ENCODE measurements at places on chromosomes 1 and 21.

GRCh38 chr1:227155004-227155403 lies 163.3 kb downstream of the CDC42BPA start:
- no peak for DNase-seq

- DNase-seq: no peak
Observed at GRCh38 chr1:18440385-18441226, 40.1 kb upstream of the KLHDC7A start.

GRCh38 chr21:32203877-32204480 lies 74.9 kb downstream of the MIS18A start:
- no peak for DNase-seq

GRCh38 chr1:73862355-73862754 lies 335.6 kb downstream of the LRRIQ3 start:
- no peak for DNase-seq

- DNase-seq: no peak
Observed at GRCh38 chr1:154502066-154502743, at the start of the genes SHE and TDRD10. Gene SHE, minus strand, starts transcription at chr1:154502412. Its CDS starts 386 bp downstream, at chr1:154502026. Gene TDRD10, plus strand, starts transcription at chr1:154502219. Its CDS starts 4,685 bp downstream, at chr1:154506904.

DNA sequence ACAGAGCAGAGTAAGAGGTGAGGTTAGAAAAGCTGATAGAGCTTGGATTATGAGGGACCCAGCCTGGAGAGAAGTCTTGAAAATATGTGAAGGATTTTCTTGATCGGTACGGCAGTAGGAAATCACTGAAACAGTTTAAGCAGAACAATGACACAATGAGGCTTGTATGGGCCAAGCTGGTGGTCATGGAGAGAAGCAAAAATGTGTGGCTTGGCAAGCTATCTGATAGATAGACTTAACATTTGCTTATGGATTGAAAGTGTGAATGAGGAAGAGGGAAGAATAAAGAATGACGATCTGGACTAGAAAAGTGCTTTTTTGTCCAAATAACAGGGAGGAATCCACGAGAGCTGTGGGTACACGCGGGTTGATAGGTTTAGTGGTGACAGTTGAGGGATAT lies 15.4 kb upstream of the XPR1 start:
- DNase-seq: no peak

DNA sequence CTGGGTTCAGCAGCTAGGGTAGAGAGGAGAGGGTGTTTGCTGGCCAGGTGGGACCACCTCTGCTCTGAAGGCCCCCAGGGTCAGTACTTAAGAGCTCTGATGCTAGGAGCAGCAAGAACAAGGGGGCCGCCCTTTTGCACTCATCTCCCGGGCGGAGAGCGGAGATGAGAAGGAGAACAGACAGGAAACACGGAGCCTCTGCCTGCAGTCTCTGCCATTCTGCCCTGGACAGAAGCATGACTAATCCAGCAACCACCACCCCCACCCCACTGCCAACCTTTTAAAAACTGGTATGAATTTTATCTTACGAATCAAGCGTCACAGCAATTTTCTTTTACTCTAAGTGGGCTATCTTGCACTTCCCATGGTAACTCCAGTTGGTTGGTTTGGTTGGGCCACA lies 34.5 kb downstream of the PARP1 start:
- no peak for DNase-seq

DNA sequence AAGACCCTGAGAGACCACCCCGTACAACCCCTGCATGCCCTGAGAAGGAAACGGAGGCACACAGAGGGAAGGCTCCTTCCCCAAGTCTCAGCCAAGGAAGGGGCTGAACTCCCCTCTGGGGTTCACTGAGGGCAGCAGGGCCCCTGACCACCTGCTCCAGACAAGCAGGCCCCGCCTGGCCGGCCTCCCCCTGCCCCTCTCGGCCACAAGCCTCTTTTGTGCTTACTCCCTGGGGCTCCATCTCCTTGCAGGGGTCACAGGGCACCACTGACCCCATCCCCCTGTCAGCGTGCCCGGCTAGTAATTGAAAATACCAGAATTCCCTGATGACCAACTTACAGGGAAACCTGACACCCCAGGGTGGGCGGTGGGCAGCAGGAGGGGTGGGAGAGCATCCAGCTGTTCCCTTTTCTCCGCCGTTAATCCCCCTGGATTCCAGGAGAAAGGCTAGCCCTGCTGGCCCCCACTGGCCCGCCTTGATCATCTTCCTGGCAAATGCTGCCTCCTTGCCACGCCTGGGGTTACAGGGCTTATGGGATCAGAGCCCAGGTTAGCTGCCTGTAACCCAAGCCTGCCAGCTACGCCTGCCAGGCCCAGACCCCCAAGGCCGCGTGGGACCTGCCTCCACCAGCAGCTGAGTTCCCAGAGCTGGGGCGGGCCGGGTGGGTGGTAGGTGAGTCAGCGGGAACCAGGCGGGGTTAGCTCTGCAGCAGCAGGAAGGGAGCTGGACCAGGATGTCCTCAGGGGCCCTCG lies 96.1 kb downstream of the LACTBL1 start:
- no peak for DNase-seq

DNA sequence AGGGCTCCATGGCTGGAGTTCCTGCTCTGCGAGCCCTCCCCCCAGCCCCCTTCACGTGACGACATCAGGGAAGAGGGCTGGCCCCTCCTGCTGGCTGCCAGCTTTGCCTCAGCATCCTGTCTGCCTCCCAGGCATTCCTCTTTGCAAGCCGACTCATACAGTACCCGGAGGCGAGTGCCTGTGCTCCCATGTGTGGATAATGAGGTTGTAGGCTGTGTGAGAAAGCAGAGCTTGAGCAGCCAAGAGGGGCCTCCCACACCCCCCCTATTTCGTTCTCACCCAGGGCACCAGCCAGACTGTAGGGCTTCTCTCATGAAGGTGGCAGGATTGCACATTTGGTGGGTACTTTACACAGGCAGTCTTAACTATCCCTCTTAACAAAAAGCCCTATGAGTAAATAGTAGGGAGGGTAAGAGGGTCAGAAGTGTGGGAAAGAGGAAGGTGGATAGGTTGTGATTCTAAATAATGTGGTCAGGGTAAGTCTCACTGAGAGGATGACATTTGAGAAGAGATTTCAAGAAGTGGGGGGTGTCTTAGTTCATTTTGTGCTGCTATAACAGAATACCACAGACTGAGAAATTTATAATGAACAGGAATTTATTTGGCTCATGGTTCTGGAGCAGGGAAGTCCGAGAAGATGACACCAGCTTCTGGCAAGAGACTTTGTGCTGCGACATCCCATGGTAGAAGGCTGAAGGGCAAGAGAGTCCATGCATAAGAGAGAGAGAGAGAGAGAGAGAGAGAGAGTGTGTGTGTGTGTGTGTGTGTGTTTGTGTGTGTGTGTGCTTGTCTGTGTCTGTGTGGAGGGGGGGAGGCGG lies 113.5 kb downstream of the OMA1 start:
- no peak for DNase-seq

DNA sequence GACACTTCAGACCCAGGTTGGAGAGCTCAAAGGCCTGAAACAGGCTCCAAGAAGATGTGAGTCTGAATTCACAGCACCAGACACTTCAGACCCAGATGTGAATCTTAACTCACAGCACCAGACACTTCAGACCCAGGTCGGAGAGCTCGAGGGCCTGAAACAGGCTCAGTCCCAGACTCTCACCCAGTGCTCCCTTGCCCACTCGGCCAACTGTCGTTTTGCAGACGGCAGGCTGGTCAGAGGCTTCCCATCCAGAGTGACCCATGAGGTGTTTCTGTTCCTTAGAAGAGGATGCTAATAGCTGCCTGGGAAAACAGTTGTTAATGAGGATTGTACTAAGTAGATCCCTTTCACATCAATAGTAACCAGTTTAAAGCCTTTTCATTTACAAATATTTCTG lies 88.4 kb downstream of the ADARB1 start:
- DNase-seq: no peak

DNA sequence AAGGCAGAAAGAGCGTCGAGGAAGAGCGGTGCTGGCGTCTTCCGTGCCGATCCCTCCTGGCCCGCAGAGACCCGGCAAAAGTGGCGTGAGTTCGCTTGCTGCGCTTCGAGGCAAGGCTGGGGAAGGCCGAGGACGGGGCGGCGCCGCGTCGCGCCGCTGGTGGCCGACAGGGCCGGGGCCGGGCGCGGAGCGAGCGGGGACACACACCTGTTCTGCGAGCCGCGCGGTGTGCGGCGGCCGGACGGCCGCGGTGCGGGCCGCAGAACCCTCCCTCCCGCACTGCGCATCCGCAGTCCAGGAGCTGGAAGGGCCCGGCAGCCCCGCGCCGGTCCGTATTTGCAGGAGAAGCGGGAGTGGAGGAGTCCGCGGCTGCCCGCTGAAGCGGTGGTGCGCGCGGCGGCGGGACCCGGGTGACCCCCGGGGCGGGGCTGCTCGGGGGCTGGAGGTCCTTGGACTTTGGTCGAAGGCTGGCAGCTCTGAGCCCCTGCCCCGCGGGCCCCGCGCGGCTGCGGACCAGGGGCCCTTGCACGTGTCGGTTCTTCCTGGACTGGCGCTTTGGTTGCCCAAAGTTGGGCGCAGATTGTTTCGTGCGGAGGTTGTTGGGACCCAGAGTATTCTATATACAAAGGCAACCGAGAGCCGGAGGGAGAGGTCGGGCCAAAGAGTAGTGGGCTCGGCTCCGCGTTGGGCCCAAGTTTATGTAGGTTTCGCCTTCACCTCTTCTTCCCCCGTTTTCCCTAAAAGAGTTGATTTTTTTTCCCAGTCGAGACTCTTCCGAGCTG lies 2.6 kb downstream of the RNF220 start:
- no peak for DNase-seq

DNA sequence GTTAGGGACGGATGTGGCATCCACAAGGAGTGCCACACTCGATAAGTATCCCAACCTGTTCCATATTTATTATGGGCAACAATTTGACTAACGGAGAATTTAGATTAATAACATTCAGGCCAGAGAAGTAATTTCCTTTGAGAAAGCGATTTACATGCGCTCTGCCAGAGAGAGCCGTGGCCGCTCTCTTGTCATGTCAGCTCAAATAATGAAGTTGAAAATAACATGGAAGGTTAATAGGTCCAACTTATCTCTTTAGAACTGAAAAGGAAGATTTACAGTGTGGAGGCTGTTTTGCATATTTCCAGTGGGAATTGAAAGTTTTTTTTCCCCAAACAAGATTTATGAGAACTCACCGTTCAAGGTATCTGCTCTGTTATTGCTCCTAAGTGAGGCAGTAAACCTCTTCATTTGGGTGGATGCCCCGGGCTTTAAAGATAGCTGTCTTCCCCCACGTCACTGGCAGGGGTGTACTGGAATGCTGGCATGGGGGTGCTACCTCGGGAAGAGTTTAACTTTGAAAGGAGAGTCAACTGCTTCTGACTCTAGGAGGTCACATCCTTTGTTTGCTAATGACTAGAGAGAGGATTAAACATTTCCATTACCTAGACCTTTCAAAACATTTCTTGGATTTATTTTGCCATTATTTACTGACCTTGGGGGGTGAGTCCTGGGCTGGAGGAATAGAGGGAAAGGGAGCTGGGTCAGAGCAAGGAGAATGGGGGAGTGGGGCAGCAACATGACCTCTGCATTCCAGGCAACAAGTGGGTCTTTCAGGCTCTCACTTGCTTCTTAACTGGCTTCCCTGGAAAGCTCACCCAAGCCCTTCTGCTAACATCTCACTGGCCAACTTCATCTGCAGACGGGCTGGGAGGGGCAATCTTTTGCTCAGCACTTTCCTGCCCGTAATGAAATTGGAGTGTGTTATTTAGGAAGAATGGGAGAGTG lies 204.2 kb downstream of the CAMTA1 start:
- no peak for DNase-seq

GRCh38 chr1:33466159-33466558 lies 6.3 kb upstream of the ZSCAN20 start:
- no peak for DNase-seq

DNA sequence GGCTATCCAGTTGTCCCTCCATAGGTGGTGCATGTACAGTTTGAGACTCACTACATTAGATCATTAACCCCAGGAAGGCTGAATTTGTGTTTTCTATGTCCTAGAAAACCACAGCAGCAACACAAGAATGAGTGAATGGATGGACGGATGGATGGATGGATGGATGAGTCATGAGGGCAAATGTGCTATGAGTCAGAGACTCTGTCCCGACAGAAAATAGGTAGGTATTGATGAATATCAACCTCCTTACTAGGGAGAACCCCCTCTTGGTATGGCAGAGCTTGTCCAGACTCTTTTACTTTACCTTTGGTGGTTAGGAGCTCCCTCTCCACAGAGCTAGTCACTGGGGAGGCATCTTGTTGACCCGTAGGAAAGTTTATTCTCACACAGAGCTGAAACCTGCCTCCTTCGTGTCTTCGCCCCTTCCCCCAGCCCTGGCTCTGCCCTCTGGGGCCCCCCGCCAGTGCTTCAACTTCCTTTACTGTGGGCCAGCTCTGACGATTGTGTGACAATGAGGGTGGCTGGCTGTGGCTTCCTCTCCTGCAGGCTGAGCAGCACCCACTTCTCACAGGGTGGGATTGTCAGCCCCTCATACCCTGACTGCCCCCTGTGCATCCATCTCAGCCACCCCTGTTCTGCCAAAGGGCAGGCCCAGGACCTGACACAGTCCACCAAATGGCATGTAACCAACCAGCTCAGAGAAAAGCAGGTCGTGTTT lies 145.2 kb downstream of the FOXD2 start:
- DNase-seq: no peak

GRCh38 chr21:34844013-34844923 lies 175.5 kb downstream of the CLIC6 start:
- DNase-seq: no peak

GRCh38 chr1:244254467-244254866 lies 197.2 kb downstream of the ADSS2 start:
- peak; percentile 80 for DNase-seq

- no peak for DNase-seq
Observed at GRCh38 chr1:82934074-82934473, 1064.9 kb downstream of the TTLL7 start.

DNA sequence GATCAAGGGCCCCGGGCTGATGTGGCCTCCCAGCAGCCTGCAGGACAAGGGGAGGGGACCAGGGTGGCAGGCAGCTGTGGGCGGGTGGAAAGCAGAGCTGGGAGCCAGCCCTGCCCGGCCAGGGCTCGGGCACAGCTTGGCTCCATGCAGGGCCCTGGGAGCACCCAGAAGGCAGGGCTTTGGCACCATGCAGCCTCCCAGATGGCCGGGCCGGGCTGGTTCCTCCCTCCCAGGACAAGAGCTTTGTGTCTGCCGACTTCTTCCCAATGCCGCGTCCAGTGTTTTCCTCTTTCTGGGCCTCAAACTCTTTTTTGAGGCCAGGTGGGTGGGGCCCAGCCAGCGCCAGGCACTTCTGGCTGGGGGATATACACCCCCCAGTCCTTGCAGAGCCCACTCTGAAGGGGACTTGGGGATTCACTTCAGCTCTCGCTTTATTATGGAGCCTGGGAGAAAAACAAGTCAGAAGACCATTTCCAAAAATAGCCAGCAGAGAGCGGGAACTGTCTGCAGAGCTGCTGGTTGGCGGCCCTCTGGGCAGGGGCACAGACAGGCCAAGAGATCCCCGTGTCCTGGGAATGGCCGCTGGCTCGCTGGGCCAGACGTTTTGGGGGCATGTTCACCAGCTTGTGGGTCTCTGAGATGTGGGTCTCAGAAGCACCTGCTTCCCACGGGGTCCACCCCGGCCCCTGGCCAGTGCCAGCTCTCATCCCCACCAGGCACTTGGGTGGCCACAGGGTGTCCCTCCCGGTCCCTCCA lies 103.8 kb upstream of the ARHGEF16 start:
- DNase-seq: no peak

- DNase-seq: no peak
Observed at GRCh38 chr1:63557365-63557987, 34.2 kb downstream of the EFCAB7 start.
